ENCODE measurements at places on chromosomes 1 and 21.

GRCh38 chr21:42448686-42449085 lies 45.0 kb downstream of the UBASH3A start:
- no peak for DNase-seq

- no peak for DNase-seq
These were observed 333 bp upstream of the CHAF1B start for GRCh38 chr21:36384885-36385232.

- DNase-seq: peak; percentile 77
These were observed 18.1 kb upstream of the MYSM1 start for GRCh38 chr1:58717979-58718378.

GRCh38 chr1:66250478-66250877 lies 283.5 kb upstream of the SGIP1 start:
- no peak for DNase-seq

GRCh38 chr1:115890580-115890979 lies 49.7 kb upstream of the NHLH2 start:
- peak; percentile 31 for DNase-seq

DNA sequence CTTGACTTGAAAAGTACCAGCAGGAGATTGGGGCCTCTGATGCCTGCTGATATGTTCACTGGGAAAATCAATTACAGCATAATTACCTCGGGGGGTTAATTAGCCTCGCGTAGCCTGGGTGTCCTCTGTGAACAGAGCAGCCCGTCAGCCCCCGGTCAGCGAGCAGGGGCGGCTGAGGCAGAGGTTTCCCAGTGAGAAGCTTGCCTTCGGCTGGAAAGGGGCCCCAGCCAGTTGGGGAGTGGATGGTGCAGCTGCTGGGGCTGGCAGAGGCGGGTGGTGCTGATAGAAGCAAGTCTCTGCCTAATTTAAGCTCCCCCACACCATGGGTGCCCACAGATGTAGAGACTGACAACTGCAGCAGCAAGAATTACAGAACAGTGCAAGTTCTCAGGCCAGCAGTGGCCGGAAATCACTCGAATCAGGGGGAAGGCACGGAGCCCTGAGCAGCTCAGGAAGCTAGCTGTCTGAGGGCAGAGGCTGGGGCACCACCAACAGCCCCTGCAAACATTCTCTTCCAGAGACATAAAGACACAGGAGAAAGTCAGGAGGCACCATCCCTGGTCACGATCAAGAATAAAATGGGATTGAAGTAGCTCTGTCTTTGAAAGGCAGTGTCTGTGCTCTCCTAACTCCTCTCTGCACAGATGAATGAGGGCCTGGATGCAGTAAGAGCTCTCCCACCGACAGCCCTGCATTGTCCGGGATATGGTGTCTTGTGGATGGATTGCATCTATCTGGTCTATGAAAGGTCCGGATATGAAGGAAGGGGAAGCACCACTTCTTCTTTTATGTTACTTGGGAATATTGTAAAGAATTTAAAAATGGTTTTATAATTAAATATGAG lies 166.5 kb upstream of the CD34 start:
- DNase-seq: no peak
